ENCODE measurements at places on chromosomes 7 and 10. TPM values are rescaled to one million over a fixed set of nuclear protein-coding genes. Genes with fewer than 3 reads are reported as not detected.

DNA sequence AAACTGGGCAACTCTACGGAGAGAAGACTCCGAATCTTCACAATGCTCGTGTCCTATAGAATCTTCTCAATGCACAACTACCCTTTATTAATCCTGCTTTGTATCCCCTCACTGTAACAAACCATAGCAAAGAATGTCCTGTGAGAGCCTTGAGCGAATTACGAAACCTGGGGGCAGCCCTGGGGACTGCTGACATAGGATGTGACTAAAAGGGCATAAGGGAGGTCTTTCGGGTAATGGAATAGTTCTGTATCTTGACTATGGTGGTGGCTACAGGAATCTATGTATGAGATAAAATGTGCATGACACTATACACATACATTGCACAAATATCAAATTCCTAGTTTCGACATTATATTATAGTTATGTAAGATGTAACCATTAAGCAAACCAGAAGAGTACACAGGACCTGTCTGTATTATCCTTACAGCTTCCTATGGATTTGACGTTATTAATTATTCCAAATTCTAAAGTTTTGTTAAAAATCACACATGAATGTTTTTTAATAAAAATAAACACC, 162.5 kb upstream of the KCTD7 start:
- no peaks in the 10 kb centered on the region for H3K27me3 ChIP-seq
- H3K27ac ChIP-seq: no peak overlapping the region
- H3K4me1 ChIP-seq: no peaks in the 10 kb centered on the region
- H3K4me3 ChIP-seq: no peak overlapping the region

DNA sequence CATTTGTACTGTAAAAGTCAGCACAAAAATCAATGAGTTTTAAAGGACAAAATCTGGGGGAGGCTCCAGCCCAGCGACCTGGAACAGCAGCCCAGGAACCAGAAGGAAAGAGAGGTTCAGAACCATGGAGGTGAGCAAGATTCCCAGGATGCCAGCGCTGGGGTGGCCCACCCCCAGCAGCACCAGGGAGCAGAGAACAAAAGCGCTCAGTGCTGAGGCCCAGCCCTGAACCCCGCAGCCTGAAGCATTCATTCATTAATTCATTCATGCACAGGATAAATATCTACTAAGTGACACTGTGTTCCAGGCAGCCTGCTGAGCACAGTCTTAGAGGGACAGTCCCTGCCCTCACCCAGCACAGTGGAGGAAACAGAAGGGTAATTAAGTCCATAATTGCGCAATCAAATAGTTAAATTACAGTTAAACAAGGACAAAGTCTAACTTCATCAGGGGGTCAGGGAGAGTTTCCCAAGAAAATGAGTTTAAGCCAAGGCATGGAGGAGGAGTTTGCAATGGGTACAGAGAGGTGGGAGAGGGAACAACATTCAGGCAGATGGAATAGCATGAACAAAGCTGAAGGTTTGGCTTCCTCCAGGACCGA, 202.3 kb downstream of the GRID1 start:
- no peaks in the 10 kb centered on the region for H3K27me3 ChIP-seq
- no peaks in the 10 kb centered on the region for H3K36me3 ChIP-seq
- DNase-seq: peak; percentile 9

DNA sequence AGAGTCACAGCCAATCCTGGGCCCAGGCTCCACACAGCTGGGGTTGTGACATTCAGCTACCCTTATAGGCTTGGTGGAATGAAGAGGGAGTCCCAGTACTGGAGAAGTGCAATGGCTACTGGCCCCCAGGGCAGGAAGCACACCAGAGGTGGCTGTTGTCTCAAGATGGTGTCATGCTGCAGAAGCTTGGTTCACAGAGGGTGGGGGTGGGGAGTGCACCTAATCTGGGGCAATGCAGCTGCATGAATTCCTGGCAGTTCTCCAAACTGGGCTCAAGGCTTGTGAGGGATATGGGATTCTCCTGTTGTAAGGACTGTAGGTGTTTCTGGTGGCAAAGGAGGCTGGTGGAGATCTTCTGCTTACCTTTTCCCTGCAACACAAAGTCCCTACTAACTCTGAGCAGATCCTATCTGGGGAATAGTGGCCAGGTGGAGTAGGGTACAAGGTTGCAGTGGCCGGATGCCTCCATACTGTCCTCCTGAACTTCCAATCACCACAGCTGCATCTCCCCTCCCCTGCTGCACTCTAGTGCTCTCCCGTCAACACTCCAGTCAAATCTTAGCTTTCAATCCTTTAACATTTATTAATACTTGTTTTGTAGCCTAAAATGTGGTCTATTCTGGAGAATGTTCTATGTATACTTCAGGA, 27.4 kb upstream of the PLA2G12B start:
- DNase-seq: no peak
- H3K27me3 ChIP-seq: no peaks in the 10 kb centered on the region
- no peaks in the 10 kb centered on the region for H3K4me1 ChIP-seq
- H3K4me3 ChIP-seq: no peak overlapping the region
- H3K27ac ChIP-seq: no peak overlapping the region

DNA sequence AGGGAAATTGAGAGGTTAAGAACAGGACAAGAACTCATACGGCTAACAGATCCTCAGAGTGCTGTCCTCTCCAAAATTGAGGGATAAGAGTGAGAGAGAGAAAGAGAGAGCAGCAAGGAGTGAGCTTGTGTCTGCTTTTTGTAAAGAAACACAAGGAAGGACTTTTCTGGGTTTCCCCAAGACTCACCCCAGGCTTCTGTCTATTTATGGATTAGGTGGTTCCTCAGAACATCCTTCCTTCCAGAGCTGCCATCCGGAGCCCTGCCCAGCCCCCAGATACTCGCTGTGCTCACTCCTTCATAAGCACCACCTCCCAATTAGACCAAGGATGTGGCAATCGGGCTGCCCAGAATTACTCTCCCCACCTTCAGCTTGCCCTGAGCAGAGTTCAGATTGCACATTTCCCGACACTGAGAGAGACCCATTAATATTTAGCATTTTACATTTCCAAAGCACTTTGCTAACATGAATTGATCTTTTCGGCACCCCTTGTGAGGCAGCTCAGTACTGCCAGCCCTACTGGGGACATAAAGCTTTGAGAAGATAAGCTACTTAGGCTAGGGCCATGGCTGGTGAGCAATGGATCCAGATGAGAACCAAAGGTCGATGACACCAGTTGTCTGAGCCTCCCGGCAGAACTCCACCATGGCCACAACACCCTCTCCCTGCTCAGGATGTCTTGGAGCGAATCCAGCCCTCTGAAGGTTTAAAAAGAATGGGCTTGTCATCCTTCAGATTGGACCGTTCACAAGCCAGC, 19.2 kb upstream of the R3HCC1L start:
- no peak overlapping the region for H3K4me3 ChIP-seq
- DNase-seq: no peak
- no peak overlapping the region for H3K27ac ChIP-seq
- no peaks in the 10 kb centered on the region for H3K36me3 ChIP-seq
- H3K4me1 ChIP-seq: no peaks in the 10 kb centered on the region

DNA sequence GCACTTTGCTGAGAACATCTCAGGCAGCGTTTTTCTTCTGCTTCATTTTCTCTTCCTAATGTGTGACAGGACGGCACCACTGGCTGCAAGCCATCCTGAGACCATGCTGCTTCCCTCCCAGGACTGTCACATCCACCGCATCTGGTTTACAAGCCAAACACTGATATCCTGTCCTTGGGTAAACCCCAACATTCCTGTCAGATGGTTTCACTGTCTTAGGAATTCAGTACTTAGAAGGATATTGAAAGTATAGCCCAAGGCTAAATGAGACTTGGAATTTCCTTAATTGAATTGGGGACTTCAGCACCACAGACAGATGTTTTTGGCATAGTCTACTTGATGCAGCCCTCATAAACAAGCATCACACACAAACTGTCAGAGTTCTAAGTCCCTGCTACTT, 74.2 kb upstream of the PLXNA4 start:
- H3K36me3 ChIP-seq: no peaks in the 10 kb centered on the region
- no peaks in the 10 kb centered on the region for H3K27me3 ChIP-seq

The TAS2R3 gene
- 2.2 TPM for total RNA-seq

Data from lung (tissue), 17 donors.